Fibroblast of mammary gland (primary cell): ENCODE measurements at places on chromosomes 3 and 15.
A peak's percentile ranks its signal among the peaks of the same experiment; 100 is the strongest.

- DNase-seq: peak; percentile 48
These were observed 27.1 kb upstream of the SKIL start for GRCh38 chr3:170330366-170330765.

DNA sequence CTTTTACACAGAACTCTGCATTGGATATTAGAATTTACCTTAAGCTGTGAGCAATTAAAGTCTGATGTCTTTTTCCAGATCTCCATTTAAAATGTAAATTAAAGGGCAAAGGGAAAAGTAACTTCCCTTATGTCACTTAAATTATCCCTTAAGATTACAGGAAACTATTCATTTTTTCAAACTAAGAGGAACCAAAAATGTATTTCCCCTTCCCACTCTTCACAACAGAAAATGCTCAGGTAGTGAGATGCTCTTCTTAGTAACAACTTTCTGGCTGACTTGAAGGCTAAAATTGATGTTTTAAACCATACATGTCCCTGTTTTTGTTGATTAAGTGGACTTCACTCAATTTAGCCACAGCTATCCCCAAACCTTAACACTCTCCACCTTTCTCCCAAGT lies 17.6 kb downstream of the RSL24D1 start:
- no peak for DNase-seq

GRCh38 chr3:136236109-136236508 lies 14.0 kb upstream of the PCCB start:
- DNase-seq: no peak

GRCh38 chr15:57079931-57080620 lies 161.6 kb downstream of the TCF12 start:
- DNase-seq: no peak

GRCh38 chr3:42122261-42123011 lies 31.3 kb downstream of the TRAK1 start:
- peak; percentile 25 for DNase-seq

DNA sequence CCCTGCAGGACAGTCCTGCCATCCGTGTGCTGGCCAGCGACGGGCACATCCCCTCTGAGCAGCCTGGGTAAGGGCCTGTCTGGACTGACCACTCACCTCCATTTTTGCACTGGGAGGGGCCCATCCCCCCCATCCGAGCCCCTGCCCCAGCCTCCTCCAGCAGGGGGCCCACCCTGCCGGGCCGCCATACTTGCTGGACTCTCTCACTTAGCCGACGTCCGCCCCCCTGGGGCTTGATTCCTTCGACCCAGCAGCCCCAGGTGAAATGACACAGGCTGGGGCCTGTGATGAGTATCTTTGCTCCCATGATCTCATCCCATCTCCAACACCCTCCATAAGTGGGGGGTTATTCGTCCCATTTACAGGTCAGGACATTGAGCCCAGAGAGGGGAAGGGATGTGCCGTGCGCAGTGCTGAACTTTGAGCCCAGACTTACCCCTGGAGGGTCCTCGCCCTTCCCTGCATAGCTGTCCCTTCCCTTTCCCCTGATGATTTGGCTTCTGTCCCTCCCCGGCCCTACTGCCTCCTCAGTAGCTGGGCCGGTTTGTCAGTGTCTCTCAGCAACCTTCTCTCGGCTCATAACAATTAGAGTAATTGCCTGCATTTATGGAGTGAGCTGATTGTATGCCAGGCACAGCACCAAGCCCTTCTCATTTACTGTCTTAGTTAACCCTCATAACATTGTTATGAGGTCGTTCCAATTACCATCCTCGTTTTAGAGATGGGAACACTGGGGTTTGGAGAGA lies 4.2 kb downstream of the LMAN1L start:
- DNase-seq: no peak

DNA sequence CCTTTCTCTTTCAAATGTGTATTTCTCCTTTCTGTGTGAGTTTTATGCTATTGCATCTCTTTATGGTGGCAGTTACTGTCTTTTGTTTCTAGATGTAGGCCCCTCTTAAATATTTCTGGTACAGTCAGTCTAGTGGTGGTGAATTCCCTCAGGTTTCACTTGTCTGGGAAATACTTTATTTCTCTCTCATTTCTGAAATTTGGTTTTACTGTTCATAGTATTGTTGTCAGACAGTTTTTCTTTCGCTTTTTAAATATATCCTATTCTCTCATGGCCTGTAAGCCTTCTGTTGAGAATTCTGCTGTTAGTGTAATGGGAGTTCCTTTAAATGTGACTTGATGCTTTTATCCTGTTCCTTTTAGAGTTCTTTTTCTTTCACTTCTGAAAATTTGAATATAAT lies 874.0 kb downstream of the PLOD2 start:
- no peak for DNase-seq
